ENCODE measurements at places on chromosomes 2 and 18. TPM values are rescaled to one million over a fixed set of nuclear protein-coding genes. Genes with fewer than 3 reads are reported as not detected.

DPP10 gene
- total RNA-seq, result not detected

PROKR1 gene
- total RNA-seq, result not detected

ALLC gene
- not detected for total RNA-seq

FOXI3 gene
- not detected for total RNA-seq

SUPT7L gene
- total RNA-seq, result 19.7 TPM

CASP10 gene
- 12.4 TPM for total RNA-seq

Data from GM12878 (cell line).